ENCODE measurements at places on chromosomes 3 and 15. TPM values are rescaled to one million over a fixed set of nuclear protein-coding genes. Genes with fewer than 3 reads are reported as not detected.

- no peak for DNase-seq
Observed at GRCh38 chr15:24985224-24985623, 30.4 kb downstream of the SNRPN start.

DNA sequence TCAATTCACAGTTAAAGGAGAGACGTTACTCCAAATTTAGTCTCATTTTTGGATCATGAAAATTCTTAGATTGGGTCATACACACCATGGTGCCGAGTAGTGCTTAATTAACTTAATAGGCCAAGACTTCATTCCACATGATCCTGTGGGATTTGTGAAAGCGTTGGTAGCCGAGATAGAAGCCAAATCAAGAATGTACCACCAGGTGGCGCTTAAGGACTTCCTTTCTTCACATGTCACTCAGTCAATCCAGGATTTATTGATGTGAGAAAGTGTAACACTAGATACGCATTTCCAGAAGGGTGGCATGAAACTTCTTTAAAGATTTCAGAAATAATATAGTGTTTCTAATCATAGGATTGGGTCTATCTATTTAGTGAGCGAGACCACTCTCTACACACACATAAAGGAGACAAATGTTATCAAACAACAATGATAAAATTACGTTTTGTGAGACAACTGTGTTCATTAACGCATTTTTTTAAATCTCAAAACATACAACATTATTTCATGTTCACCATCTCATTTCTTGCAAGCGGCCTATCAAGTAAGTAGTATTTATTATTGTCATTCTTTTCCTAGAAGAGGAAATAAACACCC, 436.1 kb downstream of the CHL1 start:
- peak; percentile 96 for DNase-seq

DNA sequence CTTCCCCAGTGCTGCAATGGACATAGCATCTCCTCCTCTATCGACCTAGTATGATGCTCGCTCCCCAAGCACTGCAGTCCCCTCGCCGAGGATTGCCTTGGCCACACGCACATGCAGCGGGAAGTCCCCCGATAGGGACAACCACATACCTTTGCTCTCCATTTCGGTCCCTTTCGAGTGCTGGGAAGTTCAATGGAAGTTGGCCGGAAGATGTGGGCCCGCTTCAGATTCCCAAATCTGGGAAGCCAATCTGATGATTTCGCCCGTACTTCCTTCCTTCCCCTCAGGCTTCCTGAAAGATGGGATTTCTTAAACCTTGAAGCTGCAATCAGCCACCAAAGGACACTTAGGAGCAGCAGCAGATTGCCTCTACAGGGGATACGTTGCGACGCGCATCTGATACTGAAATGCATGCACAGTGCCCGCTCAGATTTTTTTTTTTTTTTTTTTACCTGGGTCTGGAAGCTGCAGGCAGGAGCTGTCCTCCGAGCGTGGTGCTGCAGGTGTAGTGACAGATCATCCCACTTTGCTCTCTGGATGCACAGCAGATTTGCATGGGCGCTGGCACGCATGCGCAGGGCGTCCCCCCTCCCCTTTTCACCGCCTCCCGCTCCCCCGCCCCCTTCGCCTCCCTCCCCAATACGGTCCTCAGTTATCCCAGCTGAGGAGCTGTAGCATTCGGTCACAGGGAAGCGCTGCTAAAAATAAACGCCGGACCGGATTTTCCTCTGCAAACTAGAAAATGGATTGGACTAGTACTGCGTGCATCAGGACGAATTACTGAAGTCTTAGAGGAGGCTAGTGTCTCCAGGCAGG, at the start of gene FGF12:
TSS of gene FGF12 (minus strand) at position 510 of the 816 bp plus-strand sequence.
- peak; percentile 85 for DNase-seq

DNA sequence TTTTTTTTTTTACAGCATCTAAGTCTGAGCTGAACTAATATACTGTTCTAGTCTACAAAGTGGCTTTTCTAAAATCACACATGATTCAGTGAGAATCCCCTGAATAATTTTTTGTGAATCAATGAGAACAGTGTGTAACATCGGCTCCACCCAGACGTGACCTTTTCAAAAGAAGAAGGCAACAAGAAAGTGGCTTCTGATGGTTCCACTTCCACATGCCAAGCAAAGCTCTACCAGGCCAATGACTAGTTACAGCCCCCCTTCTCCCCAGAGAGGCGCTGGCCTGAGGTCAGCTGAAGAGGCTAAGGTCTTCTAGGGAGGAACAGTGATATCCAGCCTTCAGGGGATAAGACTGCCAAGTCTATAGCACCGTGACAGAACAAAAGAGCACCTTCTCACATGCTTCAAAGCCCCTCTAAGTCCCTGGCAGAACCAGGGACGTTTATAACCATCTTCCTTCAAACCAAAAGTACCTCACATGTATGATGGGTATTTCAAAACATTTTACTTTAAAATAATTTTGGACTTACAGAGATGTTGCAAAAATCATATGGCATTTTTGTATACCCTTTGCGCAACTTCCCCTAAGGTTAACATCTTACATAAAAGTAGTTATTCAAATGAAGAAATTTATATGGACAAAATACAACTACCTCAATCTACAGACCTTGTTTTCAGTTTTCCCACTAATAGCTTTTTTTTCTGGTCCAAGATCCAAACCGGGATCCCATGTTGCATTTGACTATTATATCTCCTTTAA, 177.9 kb downstream of the OSBPL10 start:
- DNase-seq = no peak

DNA sequence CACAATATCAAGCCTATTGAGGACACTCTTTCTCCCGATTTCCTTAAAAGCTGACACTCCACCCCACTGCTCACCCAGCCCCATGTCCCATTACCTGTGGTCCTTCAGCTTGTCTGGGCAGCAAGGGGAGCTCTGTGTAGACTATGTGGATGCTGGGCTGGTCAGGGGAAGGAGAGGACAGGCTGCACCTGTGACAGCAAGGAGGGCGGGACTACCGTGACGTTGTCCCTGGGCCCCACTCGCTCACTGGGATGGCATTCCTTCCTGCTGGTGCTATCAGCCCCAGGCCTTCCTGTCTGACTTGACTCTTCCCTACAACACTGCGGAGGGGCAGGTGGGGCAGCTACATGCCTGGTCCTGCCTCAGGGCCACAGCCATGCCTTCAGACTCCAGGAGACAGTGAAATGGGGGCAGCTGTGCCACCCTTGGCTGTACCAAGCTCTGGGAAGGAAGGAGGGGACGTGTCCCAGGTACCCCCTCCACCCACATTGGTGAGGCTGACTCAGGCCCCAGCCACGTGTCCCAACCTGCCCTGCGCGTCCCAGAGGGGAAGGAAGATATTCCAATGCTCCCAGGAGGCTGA, at the start of gene TMEM40:
TSS of gene TMEM40 (minus strand) at position 163 of the 583 bp plus-strand sequence. CDS start 9,427 bp downstream, outside the sequence.
- DNase-seq = no peak

GRCh38 chr3:52887166-52887565, 10.2 kb downstream of the STIMATE start:
- DNase-seq = no peak

DNA sequence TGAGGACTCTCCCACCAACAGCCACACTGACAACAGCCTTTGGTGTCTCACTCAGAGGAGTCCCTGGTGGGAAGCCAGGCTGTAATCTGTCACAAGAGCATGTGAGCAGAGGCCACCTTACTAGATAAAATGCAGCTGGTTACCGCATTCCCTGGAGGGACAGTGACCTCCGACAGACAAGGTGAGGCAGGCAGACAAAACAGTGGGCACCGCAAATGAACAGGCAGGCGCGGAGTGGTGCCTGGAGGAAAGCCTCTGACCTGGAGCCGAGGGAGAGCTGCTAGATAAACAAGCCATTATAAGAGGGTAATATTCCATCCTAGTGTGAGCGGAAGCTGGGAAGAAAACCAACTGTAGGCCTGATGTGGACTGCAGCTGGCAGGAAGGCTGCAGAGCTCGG, 736.4 kb downstream of the FHIT start:
- no peak for DNase-seq

- DNase-seq = no peak
Observed at GRCh38 chr3:140199008-140199407, 264.0 kb downstream of the CLSTN2 start.

GRCh38 chr3:173774294-173774693, 376.8 kb downstream of the NLGN1 start:
- no peak for DNase-seq

DNA sequence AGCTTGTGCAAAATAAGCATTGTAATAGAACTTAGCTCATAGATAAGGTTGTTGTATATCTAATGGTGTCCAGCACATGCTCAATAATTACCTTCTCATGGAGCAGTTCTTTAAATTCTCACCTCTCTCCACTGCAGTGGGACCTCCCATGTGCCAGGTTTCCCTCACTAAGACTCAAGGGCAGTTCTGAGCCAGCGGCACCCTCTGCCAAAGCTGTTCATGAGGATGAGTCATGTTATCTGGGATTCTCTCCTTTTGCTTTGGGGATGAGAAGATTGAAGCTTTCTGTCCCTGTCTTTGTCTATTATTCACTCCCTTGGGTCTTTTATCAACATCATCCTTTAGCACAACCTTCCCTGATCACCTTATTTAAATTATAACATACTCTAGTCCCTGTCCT, 15.6 kb upstream of the AMOTL2 start:
- DNase-seq = no peak

DNA sequence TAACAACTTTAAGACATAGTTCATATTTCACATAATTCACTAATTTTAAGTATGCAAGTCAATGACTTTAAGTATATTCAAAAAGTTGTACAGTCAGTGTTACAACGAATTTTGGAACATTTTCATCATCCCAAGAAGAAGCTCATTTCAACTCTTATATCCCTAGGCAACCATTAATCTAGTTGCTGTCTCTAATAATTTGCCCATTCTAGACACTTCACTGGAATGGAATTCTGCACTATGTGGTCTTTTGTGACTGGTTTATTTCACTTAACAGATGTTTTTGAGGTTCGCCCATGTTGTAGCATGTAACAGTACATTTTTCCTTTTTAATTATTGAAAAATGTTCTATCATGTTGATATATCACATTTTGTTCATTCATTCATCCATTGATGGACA, 104.2 kb upstream of the SPRED1 start:
- no peak for DNase-seq

GRCh38 chr3:177470197-177470941, 273.1 kb upstream of the TBL1XR1 start:
- DNase-seq = no peak

GRCh38 chr15:79283252-79284048, 928 bp downstream of the ANKRD34C start:
- DNase-seq = peak; percentile 48

DNA sequence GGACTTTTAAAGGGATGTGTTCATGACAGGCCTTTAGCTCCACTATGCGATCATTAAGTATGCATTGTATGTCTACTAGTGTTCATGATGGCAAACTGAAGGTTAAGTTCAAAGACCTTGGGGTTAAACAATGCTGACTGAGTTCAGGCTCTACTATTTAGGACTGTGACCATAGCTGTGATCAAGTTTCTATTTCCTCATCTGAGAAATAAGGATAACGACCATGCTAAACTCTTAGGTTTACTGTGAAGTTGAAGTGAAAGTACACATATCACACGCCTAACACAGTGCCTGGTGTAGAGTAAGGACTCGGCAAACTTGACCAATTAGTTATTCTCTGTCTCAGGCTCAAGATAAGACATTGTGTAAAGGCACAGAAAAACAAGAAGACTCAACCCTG, 243.2 kb downstream of the MBNL1 start:
- DNase-seq = no peak

Gene CILP
- total RNA-seq = 0.94 TPM

Gene ASB14
- total RNA-seq = 0.59 TPM

Gene CACNA1D
- 37.5 TPM for total RNA-seq

Gene CLEC3B
- total RNA-seq = 101 TPM

Gene FBXW12
- total RNA-seq = 0.99 TPM

Gene GASK1A
- total RNA-seq = 40.1 TPM

Data from spinal cord (tissue), 10 donors.